Omental fat pad (tissue), 4 donors: ENCODE measurements at places on chromosomes 7 and 10. TPM values are rescaled to one million over a fixed set of nuclear protein-coding genes. Genes with fewer than 3 reads are reported as not detected.

PARP12 gene
- 85.1 TPM for total RNA-seq

RSBN1L gene
- 8.9 TPM for total RNA-seq

HGF gene
- 12.0 TPM for total RNA-seq

CCDC172 gene
- not detected for total RNA-seq

NME8 gene
- total RNA-seq = not detected

WDR86 gene
- total RNA-seq = 41.5 TPM

CNTNAP2 gene
- 1.1 TPM for total RNA-seq

ACSL5 gene
- 58.8 TPM for total RNA-seq

HOXA6 gene
- total RNA-seq = 13.1 TPM

SLC39A12 gene
- not detected for total RNA-seq

SPDYE3 gene
- total RNA-seq = not detected

RBP3 gene
- not detected for total RNA-seq

HOXA9 gene
- 0.19 TPM for total RNA-seq

AZGP1 gene
- 155 TPM for total RNA-seq

ICA1 gene
- 49.1 TPM for total RNA-seq

PRLHR gene
- not detected for total RNA-seq

FAM241B gene
- 0.84 TPM for total RNA-seq

EBF3 gene
- total RNA-seq = 50.8 TPM

TRIM8 gene
- 58.2 TPM for total RNA-seq

ADCY1 gene
- 2.5 TPM for total RNA-seq

FKBP6 gene
- not detected for total RNA-seq

MYL10 gene
- not detected for total RNA-seq
